ENCODE measurements at places on chromosomes 12 and 14.

DNA sequence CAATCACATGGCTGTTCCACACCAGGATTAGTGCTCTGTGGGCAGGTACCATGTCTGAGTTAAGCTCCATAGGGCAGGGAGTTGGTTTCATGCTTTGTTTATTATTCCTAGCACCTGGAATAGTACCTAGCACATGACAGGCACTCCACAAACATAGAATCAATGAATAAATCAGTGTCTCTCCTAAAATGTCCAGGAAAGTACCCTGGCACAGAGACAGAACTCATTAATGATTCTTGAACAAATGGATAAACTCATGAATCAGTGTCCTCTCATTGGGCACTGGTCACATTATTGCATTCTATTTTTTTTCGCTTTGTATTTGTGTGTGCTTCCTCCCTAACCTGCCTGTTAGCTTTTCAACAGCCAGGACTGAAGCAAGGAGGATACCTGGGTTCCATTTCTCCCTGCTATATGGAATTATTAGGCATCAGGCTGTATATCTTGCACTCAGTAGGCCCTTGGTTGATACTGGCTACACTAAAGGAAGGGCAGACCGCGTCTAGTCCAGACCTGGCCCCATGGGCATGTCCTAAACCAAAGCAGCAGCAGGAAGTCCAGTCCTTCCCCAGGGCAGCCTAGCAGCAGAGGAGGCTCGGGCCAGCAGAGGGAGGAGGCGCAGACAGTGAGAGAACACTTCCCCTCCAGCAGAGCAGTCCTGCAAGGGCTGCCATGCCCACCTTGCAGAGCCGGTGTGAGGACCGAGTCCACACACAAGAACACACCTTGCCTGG, 18.4 kb downstream of the HDAC7 start:
- no peak for DNase-seq

- DNase-seq = no peak
These were observed 341.3 kb downstream of the SLC16A7 start for GRCh38 chr12:59937148-59937547.

DNA sequence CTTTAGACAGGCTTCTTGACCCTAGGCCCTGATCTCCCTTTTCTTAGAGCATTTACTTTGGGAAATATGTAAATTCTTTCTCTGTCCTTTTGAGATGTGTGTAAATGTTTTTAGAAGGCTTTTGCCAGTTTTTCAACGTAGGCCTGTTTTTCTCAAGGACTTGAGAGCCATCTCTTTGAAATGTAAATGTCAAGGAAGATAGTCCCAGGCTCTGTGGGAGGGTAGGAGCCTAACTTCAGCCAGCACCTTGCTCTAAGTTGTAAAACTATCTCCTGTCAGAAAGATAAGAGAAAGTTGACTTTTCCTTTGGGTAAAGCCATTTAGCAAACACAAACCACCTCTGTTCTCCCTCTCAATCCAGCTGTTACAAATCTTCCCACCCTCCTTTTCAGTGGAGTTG, 219.8 kb downstream of the RPS29 start:
- DNase-seq = no peak

- no peak for DNase-seq
These were observed 74.9 kb upstream of the CMKLR1 start for GRCh38 chr12:108414021-108414420.

DNA sequence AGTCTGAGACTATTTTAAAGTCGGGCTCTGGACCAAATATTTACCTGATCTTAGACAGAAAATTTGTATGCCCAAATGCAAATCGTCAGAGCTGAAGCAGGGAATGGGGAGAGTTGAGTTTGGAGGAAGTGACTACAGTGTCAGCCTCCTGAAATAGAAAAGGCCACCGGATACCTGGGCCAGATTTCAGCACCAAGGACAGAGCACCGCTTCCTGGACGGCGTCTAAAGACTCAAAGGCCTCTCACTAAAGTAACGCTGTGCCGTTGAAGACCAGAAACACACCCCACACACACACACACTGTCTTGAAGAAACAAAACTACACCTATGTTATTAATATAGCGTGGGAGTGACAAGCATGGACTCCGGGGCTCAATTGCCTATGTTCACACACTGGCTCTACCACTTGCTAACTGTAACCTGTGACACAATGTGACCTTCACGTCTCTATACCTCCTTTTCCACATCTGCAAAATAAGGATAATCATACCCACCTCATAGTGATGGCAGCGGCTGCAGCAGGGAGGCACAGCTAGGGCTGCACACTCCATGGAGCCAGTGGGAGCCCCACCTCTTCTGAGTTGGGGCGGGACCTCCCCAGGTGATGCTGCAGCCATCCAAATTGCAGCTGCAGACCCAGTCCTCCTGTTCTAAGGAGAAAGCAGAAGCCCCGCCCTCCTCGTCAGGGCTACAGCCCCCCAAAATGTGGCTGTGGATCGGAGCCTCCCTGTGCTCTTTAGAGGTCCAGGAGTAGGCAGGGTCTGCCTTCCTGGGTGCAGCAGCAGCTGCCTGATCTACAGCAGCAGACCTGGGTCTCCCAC, 35.6 kb downstream of the KRT76 start:
- DNase-seq = peak; percentile 47

DNA sequence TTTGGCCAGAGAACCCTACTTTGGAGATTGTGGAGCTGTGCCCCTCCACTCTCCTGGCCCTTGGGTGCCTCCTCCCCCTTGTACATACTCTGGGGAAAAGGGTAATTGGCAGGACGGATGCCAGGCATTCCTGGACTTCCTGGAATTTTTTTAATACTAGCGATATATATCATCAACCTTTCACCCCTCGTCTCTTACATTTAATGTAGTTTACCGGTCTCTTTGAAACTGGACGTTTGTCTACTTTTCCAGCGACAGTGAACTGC, 767 bp upstream of the CRY1 start:
- DNase-seq = no peak

DNA sequence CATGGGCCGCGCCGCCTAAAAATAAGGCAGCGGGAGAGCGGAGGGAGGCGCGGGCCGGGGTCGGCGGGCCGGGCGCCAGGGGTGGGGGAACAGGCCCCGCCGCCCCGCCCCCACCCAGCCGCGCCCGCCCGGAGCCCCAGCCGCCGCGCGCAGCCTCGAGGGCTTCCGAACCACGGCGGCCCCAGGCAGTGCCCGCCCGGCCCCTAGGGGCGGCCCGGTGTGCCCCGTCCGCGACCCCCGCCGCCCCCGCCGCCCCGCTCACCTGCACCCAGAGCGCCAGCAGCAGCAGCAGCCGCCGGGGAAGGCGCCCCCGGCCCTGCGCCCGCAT, 519 bp downstream of the JAG2 start:
- no peak for DNase-seq

DNA sequence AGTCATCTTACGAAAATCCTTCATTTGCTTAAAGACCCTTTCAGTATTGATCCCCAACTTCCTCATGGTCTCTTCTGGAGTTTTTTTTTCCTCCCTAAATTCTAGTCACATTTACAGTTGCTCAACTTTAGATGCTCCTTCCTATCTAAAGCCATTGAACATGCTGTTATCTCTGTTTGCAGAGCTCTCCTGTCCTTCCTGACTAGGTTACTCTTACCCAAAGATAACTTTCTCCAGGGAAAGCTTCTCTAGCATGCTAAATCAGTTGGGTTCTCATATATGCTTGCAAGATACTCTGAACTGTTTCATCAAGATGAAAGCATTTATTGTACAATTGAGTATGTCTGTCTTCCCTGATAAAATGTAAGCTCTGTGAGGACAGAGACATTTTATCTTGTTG, 1.8 kb upstream of the RAB21 start:
- DNase-seq = no peak

GRCh38 chr12:100790552-100790951, 4.0 kb upstream of the ANO4 start:
- no peak for DNase-seq

- no peak for DNase-seq
These were observed 11.0 kb downstream of the PTGER2 start for GRCh38 chr14:52325126-52325525.

DNA sequence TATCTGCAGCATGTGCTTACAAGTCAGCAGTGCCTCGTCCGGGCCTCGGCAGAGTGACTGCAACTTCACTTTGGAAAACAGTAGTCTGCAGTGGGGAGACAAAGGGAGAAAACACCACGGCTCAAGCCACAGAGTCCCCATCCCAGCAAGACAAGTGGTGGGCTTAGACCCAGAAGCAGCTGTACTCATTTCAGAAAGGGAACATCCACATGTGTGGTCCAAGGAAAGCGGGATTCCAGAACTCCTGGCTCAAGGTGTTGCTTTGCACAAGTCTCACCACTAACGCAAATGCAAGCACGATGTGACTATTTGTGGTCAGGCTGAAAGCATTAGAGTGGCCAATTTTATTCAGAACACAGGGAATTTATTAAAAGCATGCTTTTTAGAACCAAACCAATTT, 198.3 kb downstream of the TTC7B start:
- no peak for DNase-seq

DNA sequence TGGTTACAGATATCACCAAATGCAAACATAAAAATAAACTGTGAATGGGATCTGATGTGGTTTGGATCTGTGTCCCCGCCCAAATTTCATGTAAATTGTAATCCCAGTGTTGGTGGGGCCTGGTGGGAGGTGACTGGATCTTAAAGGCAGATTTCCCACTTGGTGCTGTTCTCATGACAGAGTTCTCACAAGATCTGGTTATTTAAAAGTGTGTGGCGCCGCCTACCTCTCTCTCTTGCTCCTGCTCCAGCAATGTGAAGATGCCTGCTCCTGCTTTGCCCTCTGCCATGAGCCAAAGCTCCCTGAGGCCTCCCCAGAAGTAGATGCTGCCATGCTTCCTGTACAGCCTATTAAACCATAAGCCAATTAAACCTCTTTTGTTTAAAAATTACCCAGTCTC, 47.8 kb downstream of the SLC25A21 start:
- no peak for DNase-seq

- DNase-seq = no peak
These were observed 2.8 kb upstream of the CCDC196 start for GRCh38 chr14:66483322-66483721.

DNA sequence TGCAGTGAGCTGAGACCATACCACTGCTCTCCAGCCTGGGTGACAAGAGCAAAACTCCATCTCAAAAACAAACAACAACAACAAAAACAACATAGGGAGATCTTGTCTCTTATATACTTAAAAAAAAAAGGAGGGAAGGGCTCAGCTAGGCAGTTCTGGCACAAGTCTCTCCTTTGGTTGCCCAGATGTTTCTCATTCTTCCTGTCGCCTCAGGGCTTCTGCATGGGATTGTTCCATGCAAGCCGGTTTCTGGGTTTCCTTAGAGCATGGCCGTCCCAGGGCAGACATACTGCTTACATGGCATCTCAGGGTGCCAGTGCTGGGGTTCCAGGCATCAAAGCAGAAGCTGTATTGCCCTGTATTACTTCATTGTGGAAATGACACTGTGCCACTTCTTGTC, 5.2 kb upstream of the SLC8B1 start:
- DNase-seq = no peak

DNA sequence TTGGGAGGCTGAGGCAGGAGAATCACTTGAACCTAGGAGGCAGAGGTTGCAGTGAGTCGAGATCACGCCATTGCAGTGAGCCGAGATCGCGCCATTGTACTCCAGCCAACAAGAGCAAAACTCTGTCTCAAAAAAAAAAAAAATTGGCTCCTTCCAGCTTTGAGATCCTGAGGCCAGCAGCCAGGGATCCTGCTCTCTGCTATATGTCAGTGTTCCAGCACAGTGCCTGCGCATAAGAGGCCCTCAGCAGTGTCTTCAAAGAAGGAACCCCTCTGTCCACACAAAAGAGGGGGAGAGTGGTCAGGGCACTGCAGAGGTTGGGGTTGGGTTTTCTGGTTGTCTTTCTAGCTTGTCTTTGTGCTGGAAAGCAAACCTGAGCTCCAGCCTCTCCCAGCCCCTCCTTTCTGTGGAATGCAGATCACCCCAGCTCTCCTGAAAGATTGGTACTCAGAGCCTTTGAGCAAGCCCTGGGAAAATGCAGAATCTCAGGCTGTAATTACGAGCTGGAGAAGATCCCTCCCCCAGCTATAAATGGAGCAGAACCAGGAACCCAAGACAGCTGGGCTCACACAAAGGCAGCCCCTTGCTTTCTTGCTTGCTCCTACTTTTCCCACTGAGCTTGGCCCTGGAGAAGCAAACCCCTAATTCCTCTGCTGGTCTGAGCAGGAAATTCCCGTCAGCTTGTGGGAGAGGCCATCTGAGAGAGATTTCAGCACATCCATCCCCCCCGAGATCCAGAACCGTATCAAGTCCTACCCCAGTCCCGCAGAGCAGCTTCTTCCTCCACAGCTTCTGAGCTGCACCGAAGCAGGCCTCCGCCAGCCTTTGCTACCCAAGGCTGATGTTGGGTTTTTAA, 205.7 kb downstream of the ZFP36L1 start:
- DNase-seq = no peak

- DNase-seq = peak; percentile 31
These were observed 1.9 kb upstream of the PIWIL1 start for GRCh38 chr12:130335517-130336392.

DNA sequence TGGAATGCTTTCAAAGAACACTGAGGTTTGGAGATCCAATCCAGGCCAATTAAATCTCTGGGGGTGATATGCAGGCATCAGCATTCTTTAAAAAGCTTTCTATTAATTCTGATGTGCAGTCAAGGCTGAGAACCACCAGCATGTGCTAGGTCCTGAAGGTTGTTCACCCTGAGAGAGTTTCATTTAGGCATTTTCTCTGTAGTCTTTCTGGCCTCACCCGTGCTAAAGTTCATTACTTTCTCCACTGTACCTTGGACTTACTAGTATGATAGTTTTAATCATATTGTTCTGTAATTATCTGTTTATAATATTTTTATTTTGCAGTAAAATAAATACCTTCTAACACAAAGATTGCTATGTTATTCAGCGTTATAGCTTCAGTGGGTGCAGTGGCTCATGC, 32.9 kb downstream of the SOS2 start:
- DNase-seq = no peak

DNA sequence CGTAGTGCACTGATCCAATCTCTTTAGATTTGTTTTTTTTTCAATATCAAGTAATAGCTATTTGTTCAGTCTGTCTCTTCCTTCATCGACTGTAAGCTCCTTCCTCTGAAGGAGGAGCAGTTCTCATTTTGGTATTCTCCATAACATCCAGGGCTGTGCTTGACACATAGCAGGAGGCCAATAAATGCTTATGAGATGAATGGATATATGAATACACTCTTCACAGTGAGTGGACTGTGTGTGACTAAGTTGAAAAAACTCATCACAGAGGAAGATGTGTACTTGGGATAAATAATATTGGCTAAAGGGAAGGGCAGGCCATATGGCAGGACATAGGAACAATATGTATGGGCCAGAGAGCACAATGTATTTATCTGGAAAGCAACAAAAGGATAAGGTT, 205.3 kb upstream of the PRICKLE1 start:
- DNase-seq = no peak

GRCh38 chr14:76868454-76869170, 42.4 kb downstream of the LRRC74A start:
- no peak for DNase-seq

GRCh38 chr12:56622535-56622934, 7.6 kb downstream of the BAZ2A start:
- no peak for DNase-seq

- no peak for DNase-seq
These were observed 8.8 kb downstream of the ART4 start for GRCh38 chr12:14834509-14834908.

DNA sequence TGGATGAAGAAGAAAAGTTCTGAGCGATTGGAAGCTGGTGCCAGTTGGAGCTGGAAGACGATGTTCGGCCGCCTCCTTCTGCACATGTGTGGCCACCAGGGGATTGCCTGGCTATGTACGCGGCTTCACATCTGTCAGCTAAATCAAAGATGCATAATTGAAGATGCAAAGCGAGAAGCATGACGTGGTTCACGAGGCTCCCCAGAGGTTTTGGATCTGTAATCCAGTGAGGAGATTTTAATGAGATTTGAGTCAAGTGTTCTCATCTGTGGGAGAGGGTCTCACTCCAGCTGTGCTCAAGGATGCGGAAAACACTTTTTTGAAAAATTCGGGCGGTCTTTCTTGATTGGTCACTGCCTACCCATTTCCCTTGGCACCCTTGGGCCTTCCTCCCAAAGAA, 94.6 kb downstream of the PAX9 start:
- no peak for DNase-seq
